ENCODE measurements at places on chromosomes 6 and 20.

DNA sequence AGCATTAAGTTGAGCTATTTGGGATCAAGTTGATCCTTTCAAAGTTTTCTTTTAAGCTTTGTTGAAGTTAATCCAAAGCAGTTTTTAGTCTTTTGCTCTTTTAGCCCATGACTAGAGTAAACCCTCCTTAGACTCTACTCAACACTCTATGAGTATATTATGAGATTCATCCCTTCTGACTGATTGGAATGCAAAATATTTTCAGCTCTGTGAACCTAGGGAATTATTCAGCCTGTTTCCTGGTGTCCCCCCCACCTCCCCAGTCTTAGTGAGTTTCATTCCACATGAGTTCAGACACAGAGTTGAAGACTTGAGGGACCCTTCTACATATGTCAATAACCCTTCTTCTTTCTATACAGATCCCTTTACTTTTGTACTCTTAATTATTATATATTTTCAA, 413.7 kb downstream of the RFPL4B start:
- DNase-seq, result no peak

GRCh38 chr20:5150226-5151076, 23.6 kb downstream of the CDS2 start:
- DNase-seq, result no peak

GRCh38 chr6:123677897-123678296, 41.1 kb upstream of the TRDN start:
- DNase-seq, result no peak

DNA sequence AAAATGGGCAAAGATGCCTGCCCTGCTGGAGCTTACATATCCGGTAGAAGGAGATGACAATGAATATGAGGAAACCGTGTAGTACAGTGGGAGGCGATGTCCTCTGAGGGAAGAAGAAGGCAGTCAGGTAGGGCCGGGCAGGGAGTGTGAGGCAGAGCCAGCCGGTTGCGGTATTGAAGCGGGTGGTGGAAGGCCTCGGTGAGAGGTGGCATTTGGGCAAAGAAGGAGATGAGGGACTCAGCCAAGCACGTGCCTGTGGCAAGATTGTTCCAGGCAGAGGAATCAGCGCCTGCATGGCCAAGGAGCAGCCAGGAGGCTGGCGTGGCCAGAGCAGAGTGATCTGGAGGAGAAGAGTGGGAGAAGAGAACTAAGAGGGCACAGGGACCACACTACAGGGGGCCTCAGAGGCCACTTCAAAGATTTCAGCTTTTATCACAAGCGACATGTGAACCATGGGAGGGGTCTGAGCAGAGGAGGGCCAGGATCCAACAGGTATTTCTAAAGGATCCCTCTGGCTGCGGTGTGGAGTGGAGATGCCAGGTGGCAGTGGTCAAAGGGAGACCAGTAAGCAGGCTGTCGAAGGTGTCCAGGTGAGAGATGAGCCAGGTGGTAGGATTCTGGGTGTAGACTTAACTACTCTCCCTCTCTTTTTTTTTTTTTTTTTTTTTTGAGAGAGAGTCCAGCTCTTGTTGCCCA, 13.8 kb downstream of the MDFI start:
- DNase-seq, result no peak

Data from DMS 273 treated with DMSO at 0.1 percent for 48 hours (cell line).